ENCODE measurements at places on chromosomes 16 and 17.

DNA sequence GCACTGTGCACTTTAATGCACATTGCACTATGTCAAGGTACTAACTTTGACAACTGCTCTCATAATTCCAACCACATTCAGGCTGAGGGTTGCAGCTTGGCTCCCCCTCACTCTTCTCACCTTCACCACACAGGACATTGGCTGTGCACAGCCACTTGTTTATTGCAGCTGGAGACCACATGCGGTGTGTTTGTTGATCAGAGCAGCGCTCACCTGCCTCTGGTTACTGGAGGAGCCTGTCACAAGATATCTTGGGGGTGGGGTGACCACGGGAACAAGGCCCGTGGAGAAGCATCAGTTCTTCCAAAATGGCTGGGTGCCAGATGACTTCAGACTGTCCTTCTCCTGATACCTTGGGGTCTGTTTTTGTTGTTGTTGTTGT, 10.6 kb upstream of the CCL5 start:
- peak; percentile 30 for DNase-seq

DNA sequence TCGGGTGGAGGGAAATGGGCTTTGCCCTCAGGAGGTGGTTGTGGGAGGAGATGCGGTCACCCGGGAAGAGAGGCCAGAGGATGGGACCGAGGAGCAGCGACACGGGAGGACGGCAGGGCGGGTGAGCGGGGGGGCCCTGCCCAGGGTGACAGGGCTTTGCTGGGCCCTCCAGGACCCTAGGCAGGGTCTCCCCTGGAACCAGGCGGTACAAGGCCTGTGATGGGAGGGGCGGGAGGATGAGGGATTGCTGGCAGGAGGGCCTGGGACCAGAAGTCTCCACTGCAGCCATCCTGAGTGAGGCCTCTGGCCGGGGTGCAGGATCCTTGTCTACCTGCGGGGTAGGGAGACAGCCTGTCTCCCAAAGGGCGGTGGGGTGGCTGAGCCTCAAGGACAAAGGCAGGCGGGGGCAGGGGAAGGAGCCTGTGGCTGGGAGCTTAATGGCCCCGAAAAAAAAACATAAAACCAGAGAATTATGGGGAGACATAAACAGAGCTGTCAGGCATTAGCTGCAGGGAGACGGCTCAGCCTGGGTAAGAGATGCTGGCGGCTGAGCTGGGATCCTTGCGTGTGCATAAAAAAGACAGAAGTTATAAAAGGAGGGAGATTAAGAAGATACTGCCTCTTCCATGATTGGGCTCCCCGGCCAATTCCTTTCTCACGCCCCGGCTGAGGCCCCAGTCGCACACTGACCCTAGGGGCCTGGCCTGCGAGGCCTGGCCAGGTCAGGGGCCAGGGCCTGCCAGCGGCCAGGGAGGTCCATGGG, 66.7 kb downstream of the SREBF1 start:
- DNase-seq = no peak

DNA sequence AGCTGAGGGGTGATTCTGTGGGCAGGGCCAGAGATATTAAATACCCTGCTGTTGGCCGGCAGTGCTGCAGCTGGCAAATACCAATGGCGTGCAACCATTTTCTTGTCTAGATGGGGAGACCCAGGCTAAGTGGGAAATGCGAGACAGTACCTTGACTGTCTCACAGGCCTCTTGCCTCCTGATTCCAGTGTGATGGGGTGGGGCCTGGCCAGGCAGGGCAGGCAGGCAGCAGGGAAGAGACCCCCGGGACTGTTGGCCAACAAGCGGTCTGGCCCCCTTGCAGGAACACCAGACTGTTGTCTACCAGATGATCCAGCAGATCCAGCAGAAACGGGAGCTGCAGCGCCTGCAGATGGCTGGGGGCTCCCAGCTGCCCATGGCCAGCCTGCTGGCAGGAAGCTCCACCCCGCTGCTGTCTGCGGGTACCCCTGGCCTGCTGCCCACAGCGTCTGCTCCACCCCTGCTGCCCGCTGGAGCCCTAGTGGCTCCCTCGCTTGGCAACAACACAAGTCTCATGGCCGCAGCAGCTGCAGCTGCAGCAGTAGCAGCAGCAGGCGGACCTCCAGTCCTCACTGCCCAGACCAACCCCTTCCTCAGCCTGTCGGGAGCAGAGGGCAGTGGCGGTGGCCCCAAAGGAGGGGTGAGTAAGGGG, 5.7 kb upstream of the CISD3 start:
- no peak for DNase-seq

- no peak for DNase-seq
These were observed 32.9 kb downstream of the DYNLRB2 start for GRCh38 chr16:80573700-80574120.
